ENCODE measurements at places on chromosomes 11 and 22. TPM values are rescaled to one million over a fixed set of nuclear protein-coding genes. Genes with fewer than 3 reads are reported as not detected.

DNA sequence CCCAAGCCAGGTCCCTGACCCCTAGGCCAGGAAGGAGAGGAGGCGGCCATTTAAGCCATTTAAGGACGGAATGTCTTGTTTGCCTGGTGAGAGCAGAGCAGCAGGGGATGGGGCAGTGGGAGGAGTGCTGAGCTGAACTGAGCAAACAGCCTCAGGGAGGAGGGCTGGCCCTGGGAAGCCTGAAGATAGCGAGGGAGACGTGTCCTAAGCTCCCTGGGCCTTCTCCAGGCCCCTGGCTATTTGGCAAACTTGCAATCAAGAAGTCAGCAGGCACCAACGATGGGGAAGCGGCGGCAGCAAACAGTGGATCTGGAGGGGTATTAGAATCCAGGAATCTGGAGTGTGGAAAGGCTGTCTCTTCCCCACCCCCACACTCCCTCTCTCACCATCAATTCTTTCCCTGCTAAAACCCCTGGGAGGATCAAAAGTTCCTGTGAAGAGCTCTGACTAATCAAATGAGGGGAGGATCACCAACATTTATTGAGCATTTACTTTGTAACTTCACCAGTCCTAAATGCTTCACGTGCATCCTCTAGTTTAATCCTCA lies 8.8 kb downstream of the BCL9L start:
- DNase-seq = peak; percentile 81

DNA sequence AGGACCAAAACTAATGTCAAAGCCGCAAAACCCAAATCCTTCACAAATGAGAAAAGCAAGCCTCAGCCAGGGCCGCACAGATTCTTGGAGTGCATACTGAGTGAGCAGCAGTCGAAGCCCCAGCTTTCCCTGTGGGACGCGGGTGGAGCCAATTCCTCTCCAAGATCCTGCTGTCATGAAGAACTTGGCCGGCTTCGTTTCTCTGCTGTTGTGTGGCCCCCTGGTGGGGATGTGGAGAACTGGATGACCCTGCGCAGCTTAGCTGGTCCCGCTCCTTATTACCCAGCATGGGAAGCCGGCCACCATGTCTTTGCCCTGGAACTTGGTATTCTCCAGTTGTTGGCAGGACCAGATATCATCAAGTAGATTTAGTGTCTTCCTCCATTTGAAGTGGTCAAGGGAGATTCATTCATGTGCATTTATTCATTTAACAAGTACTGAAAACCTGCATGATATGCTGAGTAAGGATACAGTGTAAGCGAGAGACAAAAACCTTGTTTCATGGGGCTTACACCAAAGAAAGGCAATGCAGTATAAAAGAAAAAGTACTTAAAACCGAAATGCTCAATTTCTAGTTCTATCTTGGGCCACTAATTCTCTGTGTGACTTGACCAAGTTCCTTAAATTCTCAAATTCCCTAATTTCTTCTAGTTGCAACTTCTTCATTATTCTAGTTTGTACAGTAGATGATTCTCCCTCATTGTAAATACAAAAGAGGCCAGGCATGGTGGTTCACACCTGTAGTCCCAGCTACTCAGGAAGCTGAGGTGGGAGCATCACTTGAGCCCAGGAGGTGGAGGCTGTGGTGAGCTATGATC lies 56.7 kb upstream of the CRTAM start:
- DNase-seq = peak; percentile 78

Gene ZDHHC5
- 32.5 TPM for total RNA-seq

DNA sequence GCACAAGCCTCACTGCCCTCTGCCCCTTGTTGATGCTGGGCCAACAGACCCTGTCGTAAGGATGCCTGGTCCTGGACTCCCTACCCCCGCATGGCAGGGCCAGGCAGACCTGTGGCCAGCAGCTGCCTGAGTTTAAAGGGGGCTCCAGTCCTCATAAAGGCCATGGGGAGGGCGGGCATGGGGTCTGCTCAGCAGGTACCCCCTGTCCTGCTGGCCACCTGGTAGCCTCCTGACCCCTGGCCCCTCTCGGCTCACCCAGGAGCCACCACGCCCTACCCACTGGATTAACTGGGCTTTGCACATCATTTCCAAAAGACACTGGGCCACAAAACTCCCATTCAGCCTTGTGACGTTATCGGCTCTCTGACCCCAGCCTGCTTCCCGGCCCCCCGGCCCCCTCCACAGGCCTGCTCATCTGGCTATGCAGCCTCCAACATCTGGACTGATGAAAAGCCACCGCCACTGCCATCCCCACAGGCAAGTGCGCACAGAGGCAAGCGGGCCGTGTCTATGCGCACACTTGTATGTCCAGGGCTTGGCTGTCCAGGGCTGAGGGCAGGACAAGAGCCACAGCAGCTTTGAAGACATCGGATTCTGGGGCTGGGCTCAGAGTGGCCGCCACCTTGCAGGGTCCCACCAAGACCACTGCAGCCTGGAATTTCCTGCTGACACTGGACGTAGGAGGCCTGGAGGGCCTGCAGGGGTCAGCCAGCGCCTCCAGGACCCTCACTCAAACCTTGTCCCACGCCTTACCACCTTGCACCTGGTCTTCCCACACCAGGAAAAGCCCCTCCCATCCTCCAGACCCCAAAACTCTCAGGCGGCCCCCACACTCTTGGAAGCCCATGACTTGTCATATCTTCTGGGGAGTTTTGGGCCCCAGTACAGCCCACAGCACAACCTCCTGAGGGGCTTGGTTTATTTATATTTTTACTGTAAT lies 48.7 kb downstream of the IGF2 start:
- no peak for DNase-seq

DNA sequence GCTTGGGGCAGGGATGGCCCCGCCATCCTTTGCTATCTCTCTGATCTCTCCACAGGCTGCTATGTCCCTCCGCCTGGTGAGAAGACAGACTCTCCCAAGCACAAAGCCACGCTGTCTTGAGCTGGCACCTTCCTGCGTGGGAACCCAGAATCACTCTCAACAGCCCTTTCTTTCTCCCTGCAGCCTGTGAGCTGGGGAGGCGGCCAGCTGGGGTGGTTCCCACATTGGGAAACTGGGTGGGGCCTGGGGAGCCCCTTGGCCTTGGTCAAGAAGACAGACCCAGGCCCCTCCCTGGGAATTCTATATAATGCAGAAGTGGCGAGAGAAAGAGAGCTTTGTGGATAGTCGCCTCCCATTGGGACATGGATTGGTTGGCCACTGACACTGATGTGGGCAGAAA lies 129.0 kb upstream of the TIMP3 start:
- no peak for DNase-seq

Gene OTUB1
- total RNA-seq = 50.6 TPM

GRCh38 chr11:132772703-132773545 lies 759.4 kb downstream of the OPCML start:
- DNase-seq = no peak
